Stimulated activated CD4-positive, alpha-beta T cell treated with anti-CD3 and anti-CD28 coated beads, Interleukin-15, amount 100 ng/mL, for 48 hours (primary cell): ENCODE measurements at places on chromosomes 12 and 14.

DNA sequence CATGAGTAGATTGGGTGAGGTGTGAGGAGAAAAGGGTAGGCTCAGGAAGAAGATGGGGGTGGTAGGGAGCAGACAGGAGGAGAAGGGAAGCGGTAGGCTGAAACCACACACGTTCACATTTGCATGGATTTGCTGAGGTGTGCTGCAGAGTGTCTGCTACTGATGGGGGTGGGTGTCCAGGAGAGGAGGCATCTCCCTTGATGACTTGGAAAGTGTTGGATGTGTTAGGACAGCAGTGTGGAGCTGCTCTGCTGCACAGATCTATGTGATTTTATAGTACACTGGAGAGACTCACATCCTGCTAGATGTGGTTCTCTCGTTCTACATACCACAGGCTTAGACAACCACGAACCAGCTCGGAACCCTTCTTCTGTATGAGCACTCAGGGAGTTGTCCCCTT is 9.3 kb downstream of the ZFHX2 start:
- DNase-seq: no peak

DNA sequence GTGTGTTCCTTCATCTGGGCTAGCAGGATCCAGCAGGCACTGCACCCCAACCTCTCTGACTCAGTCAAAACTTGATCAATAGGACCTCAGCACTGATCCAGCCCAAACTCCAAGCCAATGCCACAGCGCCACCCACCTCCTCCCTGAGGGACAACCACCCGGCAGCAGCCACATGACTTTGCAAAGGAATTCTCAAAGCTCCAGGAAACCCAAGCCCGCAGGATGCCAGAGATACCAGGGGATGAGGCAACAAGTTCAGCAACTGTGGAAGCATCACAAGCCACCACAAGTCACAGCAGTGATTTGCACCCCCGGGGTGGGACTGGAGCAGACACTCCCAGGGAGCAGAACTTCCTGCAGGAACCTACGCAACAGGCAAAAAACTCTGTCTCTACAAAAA is 37.3 kb downstream of the ACTN1 start:
- DNase-seq: no peak

DNA sequence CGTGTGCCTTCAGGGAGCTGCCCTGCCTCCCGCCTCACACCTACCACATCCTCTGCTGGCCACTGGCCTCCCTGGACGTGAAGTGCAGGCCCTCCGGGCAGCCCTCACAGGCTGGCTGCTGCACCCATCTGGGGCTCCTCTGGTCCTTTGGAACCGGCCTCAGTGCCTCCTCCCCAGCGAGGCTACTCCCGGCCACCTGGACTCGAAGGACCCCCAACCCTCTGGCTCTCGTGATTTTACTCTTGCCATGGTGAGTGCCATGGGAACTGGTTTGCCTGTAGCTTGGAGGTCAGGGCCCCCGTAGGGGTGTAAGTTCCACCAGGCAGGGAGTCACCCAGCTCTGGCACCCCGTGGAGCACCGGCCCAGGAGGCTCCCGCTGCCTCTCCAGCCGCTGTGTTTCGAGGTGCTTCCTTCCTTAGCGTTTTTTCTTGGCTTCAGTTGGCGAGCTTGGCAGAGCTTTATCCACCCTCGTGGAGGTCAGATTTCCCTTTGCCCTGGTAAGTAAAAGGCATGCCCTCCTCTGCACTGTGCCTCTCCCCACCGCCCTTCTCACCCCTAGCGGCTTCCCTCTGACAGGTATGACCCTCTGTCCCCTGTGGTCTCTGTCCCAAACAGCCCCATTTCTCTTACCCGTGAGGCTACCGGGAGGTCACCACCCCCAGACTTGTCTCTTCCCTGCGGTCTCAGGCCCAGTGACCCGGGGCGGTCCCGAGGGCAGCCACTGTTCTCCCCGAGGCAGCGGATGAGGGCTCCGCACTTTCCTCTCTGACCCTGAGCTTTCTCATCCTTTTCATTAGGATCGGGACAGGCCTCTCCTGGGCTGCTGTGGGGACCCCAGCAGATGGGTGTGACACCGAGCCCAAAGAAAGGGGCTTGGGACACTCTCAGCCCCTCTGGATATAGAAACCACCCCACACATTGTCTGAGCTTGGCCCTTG is 203.1 kb upstream of the C14orf180 start:
- DNase-seq: no peak

DNA sequence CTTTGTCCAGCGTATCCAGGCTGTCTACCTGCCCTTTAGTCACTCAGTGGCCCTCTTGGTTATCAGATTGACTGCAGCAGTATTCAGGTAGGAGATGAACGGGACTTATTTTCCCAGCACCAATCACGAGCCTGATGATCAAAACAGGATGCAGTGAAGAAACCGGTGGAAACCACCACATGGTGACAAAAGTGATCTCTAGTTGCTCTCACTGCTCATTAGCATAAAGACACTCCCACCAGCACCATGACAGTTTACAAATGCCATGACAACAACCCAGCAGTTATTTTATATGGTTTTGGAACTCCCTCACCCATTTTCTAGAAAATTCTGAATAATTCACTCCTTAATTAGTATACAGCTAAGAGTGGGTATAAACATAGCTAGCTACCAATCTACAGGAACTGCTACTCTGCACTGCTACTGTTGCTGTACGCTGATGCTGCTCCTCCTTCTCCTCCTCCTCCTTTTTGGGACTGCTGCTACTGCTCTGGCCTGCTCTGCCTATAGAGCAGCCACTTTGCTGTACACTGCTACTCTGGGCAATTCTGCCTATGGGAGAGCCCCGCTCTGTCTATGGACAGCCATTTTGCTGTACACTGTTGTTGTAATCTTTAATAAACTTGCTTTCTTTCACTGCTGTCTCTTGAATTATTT is 142.5 kb upstream of the SSTR1 start:
- peak; percentile 28 for DNase-seq

DNA sequence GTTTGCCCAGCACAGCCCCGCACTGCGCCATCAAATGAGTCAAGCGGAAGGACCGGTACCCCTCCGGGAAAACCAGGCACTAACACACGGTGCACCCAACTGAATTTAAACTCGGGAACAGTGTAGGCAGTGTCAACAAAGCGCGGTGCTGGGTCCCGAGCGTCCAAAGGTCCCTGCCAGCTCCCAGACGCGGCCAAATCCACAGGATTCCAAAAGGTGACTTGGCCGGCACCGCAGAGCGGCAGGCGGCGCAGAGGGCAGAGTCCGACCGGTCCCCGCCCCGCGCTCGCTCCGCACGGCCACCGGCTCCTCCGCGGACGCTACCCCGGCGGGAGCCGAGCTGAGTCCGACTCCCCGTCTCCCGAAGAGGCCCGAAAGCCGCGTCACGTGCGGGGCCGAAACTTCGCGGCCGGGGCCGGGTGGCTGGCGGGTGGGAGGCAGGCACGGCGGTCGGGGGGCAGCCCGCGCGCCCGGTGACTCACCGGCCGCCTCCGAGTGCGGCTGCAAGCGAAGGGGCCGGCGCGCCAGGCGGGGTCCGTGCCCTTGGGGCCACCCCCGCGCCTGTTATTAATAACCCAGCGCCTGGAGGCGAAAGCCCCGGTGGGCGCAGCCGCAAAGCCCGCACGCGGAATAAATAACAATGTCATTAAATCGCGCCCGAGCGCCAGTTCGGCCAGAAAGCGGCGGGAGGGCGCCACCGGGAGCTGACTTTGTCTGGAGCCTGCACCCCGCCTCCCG is 863 bp downstream of the DENND5B start:
- no peak for DNase-seq

DNA sequence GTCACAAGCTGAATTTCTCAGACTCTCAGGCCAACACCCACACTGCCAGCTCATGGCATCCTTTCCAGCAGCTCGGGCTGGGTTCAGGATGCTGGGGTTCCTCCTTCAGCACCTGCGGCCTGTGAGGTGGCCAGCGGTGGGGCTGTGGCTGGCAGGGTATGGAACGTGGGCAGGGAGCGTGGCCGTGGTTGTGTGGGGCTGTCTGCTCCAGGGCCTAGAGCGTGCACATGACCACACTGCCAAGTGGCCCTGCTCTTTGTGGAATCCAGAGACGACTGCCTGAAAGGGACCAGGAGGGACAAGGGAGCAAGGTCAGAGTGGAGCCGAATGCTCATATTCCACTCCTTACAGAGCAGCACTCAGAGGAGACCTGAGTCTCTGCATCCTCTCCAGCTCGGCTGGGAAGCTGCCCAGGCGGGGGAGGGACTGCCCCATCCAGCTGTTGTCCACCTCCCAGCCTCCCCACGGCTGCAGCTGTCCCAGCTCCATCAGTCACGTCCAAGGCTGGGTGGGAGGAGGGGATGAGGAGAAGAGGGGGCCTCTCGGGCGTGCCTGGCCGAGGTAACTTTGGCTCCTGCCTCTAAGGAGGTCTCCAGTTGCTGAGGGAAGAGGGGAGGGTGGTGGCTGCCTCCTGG is 71.3 kb downstream of the TSPAN9 start:
- no peak for DNase-seq
